ENCODE measurements at places on chromosomes 3 and 15.
A peak's percentile ranks its signal among the peaks of the same experiment; 100 is the strongest.

DNA sequence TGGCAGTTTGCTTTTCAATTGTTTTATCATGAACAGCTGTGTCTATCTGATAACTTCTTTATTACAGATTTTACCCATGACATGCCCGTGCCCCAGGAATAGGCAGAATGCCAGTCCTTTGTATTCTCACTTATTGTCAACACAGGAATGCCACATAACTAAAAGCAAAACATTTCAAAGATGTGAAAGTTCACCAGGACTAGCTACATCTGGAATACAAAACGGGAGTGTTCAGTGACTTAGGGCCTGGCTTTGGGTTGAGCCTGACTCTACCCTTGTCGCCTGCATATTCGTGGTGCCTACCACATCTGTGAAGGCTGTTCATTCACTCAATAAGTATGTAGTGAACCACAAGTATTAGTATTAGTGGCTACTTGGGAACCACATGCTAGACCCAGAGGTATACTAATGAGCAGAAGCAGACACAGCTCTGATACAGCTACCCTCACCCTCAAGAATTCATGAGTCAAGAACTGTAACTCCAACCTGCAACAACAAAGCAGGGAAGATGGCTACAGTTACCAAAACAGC lies 2.9 kb downstream of the TNFSF10 start:
- DNase-seq = no peak

DNA sequence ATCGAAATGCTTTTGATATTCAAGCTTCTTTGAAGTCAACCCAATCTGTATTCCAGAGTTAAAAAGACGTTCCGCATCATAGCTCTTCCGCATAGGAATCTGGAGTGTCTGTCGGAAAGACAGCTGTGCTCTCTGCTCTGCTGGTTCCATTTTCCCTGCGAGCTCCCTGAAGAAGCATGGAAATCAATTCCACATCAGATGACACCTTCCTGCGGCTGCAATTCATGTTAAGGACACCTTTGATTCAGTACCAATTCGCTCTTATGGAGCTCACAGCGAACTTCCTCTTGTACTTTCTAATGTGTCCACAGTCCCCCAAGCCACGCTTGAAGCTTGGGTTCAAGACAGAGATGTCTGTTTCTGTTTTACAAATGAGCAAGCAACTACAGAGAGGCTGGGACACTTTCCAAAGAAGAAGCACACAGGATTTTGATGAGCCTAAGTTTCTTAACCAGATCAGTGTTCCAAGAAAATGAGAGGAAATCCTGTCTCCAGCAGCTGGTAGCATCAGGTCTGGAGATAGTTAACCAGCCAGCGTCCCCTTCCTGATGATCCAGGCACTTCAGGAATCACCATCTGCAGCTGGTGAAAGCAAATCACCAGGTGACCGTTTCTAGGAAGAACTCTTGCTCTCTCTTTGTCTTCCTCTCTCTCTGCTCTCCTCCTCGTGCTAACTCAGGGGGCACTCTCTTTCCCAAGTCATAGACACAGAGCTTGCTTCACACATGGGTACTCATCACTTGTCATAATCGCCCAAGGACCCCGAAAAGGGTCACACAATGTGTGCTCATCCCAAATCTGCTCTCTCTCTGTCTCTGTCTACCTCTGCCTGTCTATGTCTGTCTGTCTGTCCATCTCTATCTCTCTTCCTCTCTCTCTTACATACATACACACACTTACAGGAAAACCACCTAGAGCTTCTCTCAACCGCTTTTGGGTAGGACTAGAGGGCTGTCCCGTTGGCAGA lies 281.8 kb downstream of the FAM43A start:
- DNase-seq = no peak

GRCh38 chr3:126194713-126195305 lies 14.4 kb upstream of the ALDH1L1 start:
- DNase-seq = no peak

- no peak for DNase-seq
These were observed 2.1 kb downstream of the MAGI1 start for GRCh38 chr3:66036586-66037148.

DNA sequence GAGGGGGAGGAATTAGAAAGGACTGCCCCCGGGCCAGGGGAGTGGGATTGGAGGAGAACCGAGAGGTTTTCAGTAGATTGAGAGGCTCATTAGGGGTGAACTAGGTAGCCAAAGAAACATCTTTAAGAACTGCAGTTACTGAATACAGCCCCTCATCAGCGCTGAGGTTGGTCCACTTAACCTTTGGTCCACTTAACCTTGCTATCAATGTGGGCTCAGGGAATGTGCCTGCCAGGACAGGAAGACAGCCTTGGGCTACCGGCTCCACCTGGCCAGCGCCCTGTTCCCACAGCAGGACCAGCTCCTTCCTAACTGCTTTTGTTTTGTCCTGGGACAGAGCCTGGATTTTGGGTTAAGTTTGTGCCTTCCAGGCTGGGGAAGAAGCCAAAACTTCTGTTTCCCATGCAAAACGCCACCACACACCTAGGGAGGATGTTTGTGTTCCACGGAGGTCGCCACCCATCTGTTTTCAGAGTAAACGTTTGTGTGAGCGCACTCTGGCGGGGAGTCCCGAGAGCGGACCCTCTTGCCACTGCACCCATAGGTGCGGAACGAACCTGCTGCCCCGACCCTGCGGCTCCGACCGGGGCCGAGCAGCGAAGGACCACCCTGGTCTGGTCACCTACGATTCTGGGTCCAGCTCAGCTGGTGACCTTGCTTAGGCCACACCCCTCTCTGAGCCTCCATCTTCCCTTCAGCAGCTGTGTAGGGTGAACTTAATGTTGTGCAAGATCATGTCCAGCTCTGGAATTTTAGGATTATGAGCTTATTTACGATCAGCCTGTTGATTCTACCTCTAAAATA lies 107.4 kb downstream of the VGLL4 start:
- DNase-seq = no peak

DNA sequence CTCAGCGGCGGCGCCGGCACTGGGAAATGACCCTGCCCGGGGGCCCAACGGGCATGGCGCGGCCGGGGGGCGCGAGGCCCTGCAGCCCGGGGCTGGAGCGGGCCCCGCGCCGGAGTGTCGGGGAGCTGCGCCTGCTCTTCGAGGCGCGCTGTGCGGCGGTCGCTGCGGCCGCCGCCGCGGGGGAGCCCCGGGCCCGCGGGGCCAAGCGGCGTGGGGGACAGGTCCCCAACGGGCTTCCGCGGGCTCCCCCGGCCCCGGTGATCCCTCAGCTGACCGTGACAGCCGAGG lies 172 bp downstream of the ITPKA start:
- DNase-seq = no peak

GRCh38 chr3:143366672-143367071 lies 247.1 kb downstream of the CHST2 start:
- no peak for DNase-seq

GRCh38 chr3:171979081-171979480 lies 60.3 kb upstream of the FNDC3B start:
- DNase-seq = no peak

DNA sequence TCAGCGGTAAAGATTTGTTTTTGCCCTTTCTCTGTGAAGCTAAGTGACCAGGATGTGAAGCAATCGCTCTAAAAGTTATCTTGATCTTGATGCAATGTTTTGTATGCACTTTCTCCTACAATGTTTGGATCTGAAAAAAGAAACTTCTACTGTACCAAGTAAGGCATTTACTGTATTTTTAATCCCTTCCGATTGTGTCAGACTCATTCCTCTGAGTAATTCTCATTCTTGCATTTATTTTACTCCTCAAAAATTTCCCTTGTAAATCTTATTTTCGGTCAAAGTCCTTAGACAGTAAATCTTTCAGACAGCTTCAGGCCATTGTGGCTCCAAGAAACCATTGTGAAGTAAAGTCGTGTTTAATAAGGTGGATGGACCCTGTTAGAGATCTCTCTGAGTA lies 141.9 kb downstream of the TP63 start:
- no peak for DNase-seq

DNA sequence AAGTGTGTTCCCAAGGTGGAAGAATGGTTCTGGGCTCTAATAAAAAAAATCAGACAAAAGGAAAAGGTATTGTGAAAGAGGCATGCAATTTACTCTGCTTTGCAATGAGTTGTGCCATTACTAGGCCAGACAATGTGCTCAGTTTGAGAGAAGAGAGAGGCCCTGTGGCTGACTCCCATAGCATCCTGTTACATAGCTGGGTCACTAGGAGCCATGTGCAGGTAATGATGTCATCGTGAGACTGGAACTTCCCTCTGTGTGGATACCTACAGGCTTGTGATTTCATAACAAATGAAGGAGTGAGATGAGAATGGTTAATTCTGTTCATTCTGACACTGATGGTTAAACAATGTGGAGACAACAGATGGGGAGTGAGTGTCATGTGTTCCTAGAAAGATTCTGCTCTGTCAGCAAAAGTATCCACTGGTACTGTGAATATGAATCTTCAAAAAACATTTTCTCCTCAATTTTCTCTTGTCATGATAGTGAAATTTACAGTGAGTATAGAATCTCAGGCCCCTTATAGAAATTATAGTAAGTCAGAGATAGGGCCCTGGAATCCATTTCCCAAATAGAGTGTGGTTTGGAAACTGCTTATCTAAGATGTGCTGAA lies 648.7 kb upstream of the DPPA4 start:
- DNase-seq = no peak

DNA sequence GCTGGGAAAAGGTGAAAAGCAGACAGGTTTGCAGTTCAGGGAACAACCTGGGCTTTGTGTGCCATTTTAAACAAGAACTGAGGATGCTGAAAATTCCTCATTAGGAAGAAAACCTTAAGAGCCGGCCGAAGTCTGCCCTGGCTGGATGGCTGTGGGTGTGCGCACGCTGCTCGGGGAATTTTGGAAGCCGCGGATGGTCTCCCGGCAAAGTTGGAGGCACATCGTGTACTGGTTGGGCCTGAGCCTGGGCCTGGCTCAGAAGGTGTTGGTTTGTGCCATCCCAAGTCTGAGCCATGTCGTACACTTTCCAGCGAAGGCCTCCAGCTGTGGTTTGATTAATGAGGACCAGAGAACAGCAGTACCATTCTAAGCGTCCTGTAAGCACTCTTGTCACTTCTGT lies 188.2 kb downstream of the ATP10A start:
- DNase-seq = no peak

- DNase-seq = no peak
These were observed 484.6 kb upstream of the TBL1XR1 start for GRCh38 chr3:177681852-177682251.

GRCh38 chr3:180980611-180981010 lies 8.9 kb downstream of the DNAJC19 start:
- no peak for DNase-seq

DNA sequence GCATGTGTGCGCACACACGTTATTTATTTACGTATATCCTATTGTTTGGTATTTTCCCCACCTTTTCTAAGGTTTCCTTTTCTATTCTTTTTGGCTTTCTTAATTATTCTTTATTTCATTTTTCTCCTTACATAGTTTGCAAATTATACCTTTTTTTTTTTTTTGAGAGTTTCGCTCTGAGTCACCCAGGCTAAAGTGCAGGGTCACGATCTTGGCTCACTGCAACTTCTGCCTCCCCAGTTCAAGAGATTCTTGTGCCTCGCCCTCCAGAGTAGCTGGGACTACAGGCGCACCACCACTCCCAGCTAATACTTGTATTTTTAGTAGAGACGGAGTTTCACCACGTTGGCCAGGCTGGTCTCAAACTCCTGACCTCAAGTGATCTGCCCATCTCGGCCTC lies 20.0 kb upstream of the CILP start:
- DNase-seq = no peak

DNA sequence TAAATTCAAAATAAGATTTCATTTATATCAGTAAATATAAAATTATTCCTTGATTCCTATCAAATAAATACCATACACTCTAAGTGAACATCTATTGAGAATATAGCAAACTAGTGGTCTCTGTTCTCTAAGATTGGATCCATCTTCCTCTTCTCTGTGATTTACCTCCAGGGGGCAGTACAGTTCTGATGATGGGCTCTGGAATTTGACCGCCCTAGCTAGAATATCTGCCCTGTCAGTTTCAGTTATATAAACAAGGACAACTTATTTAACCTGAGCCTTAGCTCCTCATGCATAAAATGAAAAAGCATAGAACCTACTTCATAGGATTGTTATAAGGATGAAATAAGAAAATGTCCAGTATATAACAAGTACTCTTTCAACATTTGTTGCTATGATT lies 171.1 kb upstream of the CCDC54 start:
- no peak for DNase-seq

DNA sequence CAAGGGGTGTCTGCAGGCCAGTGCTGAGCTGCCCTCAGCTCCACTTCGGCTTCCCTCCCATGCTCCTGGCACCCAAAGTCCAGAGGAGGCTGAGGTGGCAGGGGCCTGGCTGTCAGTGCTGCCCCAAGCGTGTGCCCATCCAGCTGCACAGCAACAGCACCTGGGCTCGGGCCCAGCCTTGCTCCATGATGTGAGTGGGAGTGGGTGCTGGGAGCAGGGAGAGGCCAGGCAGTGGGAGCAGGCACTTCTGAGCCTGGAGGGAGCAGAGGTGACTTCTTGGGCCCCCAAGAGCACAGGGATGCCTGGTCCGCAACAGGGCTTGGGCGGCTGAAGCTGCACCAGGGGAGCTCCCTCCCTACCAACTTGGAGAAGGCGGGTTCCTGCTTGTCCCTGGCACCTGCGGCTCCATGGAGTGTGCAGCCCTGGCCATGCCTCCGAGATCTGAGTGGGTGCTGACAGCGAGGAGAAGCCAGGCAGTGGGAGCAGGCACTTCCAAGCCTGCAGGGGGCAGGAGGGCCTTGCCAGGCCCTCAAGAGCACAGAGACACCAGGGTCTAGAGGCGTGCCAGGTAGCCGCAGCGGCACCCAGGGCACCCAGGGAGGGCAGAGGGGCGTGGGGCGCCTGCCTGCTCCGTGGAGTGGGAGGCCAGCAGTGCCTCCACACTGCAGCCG lies 366.7 kb upstream of the SGO1 start:
- no peak for DNase-seq

- DNase-seq = no peak
These were observed 77.9 kb upstream of the LINGO1 start for GRCh38 chr15:77710637-77711036.

DNA sequence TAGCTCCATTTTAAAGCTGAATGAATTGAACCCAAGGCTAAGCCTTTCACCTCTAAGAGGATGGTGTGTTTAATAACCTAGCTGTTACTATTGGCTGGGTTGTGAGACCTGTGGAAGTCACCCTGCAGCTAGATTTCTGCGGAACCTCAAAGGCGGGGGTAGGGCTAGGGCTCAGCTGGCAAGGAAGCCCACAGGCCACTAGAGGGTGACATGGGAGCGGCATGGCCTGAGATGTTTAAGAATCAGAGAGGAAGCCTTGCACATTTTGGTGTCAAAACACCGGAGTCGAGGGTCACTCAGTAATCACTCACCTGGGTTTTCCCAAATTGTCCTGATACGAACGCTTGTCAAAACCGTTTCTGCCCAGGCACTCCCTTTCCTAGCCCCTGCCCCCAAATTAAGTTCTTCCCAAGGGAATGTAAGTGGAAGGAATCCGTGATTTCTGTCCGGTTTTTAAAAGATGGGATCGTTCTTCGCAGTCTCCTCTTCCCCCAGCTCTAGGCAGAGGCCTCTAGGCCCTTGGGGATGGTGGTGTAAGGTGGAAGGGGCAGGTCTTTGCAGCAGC lies 3.8 kb upstream of the ACAD9 start:
- peak; percentile 34 for DNase-seq
